ENCODE measurements at places on chromosomes 6 and 20.

GRCh38 chr6:37669306-37669705 is 28.4 kb downstream of the MDGA1 start:
- DNase-seq: no peak

DNA sequence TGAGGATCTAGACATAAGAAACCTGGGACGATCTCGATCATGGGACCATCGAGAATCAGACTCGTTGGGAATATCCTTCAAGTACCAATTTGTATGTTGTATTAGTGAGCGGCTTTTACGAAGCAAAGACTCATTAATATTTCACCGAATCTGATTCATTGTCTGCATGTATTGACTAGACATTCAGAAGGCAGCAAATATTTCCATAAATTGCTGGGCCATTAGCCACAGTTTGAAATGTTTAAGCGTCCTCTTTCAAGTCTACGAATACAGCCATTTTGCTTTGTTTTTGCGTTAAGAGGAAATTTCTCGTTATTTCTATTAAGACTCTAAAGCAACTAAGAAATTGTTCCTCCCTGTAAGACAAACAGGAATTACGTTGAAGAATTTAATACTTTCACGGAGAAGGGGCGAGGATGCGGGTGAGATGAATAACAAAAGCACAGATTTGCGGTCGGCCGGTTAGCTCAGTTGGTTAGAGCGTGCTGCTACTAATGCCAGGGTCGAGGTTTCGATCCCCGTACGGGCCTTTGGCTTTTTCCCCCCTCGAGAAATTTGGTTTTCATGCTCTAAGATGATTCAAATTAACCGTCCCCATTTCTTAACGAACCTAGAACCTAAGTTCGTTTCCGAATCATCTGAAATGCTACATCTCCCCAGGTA is 18.5 kb downstream of the POM121L2 start:
- peak; percentile 47 for DNase-seq

DNA sequence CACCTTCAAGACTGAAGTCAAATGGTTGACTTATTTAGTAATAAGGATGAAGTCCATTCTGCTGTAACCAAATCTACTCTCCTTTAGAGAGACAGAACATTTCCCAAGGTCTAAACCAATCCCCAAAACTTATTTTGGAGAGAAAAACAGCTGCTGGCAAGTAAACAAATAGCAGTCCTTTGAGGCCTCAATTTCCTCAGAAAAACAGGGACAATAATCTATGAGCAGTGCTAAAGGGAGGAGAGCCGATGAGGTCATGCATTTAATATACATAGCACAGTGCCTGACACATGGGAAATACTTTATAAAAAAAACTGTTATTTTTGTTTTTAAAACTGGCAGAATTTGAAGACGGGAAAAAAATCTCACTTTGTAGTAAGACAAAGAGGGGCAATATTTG is 526.0 kb downstream of the EPM2A start:
- no peak for DNase-seq

GRCh38 chr20:43514648-43514999 is 7.1 kb downstream of the L3MBTL1 start:
- peak; percentile 47 for DNase-seq

GRCh38 chr20:15199698-15200097 is 862.3 kb upstream of the FLRT3 start:
- no peak for DNase-seq

DNA sequence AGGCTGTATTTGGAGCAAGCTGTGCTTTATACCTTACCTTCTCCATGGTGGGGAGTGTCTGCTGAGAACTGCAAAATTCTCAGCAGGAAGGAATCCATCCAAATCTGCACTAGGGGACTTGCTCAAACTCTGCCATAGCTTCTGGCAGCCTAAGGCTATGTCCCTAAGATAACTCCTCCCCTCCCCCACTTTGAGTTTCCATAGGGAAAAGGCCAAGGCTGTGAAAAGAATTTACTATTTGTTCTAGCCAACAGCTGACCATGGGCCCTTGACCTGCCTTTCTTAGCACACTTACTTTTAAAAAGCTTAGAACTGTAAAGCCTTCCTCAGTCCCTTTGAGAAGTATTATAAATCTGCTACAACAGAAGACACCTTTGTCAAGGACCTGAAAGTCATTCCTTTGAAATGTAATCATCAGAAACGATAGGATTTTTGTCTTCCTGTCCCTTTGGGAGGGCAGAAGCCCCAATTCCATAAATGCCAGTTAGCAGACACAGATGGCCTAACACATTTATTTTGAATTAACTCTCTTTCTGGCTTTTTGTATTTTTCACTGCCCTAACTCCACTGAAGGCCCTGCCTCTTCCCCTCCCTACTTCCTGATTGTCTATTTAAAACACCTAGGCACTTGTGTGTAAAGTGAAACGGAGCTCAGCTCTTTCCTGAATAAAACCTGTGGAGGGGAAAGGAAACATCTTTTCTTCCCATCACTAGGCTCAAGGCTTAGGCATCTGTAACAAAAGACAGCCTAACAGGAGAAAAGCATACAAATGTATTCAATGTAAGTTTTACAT is 157.1 kb downstream of the AKAP7 start:
- no peak for DNase-seq

GRCh38 chr20:59499863-59500262 is 104.5 kb upstream of the PHACTR3 start:
- DNase-seq: no peak

- DNase-seq: no peak
These were observed 58.9 kb upstream of the LRRC1 start for GRCh38 chr6:53735896-53736295.

DNA sequence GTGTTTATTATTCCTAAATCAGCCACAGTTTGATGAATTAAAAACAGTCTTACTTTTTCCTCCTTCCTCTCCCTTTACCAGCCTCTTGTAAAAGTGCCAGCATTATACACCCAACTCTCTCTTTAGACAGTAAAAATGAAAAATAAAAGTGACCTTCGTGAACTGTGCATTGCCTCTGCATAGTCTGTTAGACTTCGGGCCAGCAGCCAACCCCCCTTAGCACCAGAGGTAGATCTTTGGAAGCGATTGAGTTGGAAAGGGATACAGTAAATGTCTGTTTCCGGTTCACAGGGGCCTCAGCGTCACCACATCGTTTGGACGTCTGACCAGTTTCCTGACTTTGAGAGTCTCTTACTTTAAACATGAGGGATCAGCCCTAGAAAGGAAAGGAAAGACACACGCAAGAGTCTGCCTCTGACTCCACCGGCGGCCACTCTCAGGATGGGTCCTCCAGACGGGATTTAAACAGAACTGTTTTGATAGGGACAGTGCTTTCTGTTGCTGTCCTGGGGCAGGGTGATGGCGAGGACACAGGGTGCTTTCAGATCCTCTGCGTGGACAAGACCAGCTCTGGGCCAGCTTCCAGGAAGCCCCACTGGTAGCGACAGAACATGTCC is 206.6 kb upstream of the PREP start:
- DNase-seq: no peak

GRCh38 chr20:54345301-54345724 is 130.1 kb upstream of the DOK5 start:
- no peak for DNase-seq
